Adrenal gland (tissue), 19 donors: ENCODE measurements at places on chromosomes 1 and 21. TPM values are rescaled to one million over a fixed set of nuclear protein-coding genes. Genes with fewer than 3 reads are reported as not detected.
A peak's percentile ranks its signal among the peaks of the same experiment; 100 is the strongest.

DNA sequence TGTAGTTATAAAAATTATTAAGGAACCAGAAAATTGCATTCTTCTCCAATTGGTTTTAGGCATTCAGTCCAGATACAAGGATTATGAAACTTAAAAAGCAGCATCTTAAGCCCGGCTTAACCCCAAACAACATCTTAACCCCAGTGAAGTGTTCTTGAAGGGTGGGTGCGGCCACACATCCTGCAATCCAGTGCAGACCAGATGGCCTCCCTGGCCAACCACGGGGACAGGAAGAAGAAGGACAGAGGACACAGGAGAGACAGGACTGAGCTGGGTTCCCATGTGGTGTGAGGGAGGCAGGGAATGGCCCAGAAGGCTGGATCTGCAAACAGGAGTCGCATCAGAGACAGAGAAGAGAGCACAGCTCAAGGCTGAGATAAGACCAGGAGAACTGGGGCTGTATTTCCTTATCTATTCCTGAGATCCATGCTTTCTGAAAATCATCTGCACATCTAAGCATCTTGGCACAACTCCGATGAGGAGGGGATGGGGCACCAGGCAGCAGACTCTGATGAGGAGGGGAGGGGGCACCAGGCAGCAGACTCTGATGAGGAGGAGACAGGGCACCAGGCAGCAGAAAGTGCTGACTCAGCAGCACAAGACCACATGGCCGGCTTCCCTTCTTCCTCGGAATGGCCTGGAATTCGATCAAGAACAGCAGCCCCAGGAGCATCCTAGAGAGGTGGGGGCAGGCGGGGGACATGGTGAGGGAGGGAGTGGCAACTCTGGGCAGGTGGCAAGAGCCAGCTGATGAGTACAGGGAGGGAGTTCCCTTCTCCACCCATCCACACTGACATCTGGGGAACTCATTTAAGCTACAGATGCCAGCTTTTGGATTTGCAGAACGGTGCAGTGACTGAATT lies 26.6 kb downstream of the ABCG1 start:
- DNase-seq = peak; percentile 63

- DNase-seq = no peak
Measured at GRCh38 chr1:111332190-111332589, 41.5 kb downstream of the CHIA start.

DNA sequence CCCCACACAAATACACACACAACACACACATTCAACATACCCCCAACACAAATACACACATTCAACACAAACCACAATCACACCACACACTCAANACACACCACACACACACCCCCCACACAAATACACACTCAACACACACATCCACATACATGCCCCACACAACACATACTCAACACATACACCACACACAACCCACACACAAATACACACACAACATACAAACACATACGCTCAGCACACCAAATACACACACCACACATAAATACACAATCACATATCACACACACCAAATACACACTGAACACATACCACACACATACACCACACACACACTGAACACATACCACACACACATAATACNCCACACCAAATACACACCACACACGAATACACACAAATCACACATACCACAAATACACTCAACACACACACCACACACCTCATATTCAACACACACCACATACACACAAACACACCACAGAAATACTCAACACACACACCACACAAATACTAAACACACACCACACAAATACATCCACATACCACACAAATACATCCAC lies 48.9 kb downstream of the PRDM15 start:
- no peak for DNase-seq

- DNase-seq = no peak
Measured at GRCh38 chr1:1241588-1242219, 4.8 kb downstream of the C1QTNF12 start.

- no peak for DNase-seq
Measured at GRCh38 chr1:60428127-60428526, 354.6 kb upstream of the C1orf87 start.

GRCh38 chr1:41493117-41493536 lies 8.6 kb upstream of the EDN2 start:
- peak; percentile 53 for DNase-seq

DNA sequence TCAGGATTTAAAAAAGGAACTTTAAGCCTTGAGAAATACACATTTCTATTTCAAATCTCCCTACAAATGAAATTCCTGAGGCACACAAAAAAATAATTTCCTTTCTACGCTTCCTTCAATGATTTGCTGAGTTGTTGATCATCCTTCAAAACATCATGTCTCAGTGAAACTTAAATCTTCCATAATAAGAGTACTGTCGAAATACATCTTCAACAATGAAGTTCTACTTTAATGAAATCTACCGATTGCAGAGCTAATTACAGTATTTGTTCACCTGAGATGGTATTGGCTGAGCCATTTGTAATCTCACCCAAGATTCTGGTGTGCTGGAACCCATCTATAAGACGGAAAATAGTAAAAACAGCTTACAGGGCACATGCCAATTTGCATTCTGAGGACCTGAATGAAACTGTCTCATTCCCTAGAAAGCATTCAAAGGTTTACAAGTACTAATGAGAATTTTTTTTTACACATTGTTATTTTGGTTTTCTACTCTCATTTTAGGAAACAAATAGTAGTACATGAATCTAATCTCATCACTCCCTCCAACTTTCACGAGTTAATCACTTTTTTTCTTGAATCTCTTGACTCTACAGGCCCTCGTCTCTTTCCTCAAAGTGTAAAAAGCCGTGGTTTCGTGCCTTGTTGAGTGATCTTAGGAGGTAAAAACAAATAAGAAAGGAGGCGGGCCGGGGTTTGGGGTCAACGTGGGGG lies 1.1 kb downstream of the CHML start:
- DNase-seq = no peak

DNA sequence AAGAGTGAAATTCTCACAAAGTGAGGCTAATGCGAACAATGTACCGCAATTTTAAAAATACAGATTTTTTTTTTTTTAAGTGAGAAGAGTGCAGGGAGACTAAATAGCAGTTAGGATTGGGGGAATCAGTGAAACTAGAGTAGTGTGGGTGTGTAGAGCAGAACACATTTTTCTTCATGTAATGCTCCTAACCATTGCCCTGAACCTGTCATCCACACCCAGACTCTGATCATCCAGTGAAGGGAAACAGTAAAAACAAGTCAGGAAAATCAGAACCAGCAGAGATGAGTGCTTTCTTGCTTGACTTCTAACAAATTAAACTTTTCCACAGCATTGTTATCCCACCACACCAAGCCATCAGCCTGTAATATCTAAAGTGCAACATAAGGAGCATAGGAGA lies 9.1 kb downstream of the CADM3 start:
- DNase-seq = no peak

- no peak for DNase-seq
Measured at GRCh38 chr1:36122062-36123030, 2.7 kb downstream of the COL8A2 start.

DNA sequence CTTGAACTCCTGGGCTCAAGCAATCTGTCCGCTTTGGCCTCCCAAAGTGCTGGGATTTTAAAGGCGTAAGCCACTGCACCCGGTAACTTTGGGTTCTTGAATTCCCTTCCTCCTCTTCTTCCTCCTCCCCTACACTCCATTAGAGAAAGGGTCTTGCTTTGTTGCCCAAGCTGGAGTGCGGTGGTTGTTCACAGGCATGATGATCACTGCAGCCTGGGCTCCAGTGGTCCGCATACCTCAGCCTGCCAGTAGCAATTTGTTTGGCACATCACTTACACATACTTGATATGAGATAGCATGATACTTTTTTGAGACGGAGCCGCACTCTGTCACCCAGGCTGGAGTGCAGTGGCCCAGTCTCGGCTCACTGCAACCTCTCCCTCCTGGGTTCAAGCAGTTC lies 2.2 kb downstream of the DEGS1 start:
- DNase-seq = no peak

- DNase-seq = no peak
Measured at GRCh38 chr1:218817691-218818465, 355.8 kb upstream of the LYPLAL1 start.

GRCh38 chr21:45441431-45442255 lies 36.7 kb downstream of the COL18A1 start:
- DNase-seq = no peak

GRCh38 chr1:67683766-67684525 lies 1.1 kb upstream of the GADD45A start:
- peak; percentile 30 for DNase-seq

- DNase-seq = no peak
Measured at GRCh38 chr1:97739596-97740103, 181.2 kb downstream of the DPYD start.

DNA sequence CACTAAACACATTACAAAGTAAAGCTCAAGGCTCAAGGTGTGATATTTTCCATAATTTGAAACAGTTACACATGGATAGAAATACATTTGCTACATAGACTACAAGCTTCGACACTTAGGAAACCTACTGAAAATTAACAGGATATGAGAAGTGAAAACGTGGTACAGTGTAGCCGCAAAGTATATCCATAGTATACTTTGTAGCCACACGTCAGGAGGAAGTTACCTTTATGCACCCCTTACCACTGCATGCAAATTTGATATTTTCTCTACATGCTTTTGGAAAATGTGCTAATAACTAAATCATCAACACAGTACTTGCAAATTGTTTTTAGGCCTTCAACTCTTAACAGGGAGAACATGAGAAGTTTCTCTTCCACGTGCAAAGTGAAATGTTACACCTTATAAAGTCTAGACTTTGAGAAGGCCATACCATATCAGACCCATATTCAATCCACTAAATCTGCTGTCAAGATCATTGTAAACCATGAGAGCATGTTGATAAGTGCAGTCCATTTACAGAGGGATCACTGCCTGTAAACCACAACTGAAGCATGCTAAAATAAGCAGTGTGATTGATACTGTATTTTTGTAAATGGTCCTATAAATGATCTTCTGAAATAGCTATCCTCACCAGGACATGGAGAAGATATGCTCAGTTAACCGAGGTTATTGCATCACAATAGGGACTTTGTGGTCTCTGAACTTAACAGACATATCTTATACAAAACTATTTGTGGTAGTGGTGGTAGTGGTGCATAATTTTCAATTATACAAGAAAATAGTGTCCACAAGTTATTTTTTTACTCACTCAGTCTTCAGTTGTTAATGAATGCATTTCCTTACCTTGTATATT lies 64.7 kb downstream of the VAV3 start:
- no peak for DNase-seq

DNA sequence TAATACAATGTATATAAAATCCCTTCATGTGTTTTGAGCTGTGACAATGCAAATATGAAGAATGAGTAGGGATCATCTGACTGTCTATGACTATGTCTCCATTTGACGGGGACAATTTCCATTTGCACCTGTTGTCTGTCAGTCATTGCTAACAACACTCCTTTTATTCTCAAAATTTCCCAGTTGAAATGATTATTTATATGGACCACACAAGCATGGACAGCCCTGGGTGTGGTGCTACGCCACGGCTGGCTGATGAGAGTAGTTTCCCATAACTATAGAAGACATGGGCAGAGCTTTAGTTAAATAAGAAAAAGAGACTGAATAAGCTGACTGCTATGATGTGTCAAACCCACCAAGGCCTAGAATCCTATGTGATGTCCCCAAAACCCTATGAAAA lies 135.8 kb downstream of the MAP3K21 start:
- DNase-seq = no peak

DNA sequence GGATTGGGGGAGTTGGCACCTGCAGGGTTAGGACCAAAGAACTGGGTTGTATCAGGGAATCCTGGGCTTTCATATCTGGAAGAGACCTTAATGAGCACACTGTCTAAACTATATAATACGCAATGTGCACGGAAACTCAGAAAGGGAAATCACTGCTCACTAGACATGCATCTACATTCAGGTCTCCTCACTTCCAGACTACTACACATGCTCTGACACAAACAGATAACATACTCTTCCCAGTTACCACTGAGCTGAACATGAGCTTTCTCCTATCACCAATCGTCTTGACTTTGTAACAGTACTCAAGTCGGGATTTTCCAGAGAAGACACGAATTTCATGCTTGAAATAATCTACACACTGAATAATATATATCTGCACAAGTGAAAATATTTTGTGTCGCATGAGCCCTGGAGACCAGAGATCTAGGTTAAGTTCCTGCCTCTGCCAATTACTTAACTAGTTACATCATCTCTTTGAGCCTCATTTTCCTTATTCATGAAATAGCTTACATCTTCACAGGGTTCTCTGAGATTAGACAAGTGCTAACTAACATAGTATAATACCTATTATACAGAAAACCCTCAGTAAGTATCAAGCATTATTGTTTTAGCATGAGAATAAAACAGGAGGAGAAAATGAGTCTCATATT lies 101.1 kb downstream of the JAK1 start:
- DNase-seq = no peak

- DNase-seq = no peak
Measured at GRCh38 chr1:3097861-3098260, 28.9 kb downstream of the PRDM16 start.

GRCh38 chr1:11522400-11523235 lies 43.7 kb downstream of the DISP3 start:
- no peak for DNase-seq

DNA sequence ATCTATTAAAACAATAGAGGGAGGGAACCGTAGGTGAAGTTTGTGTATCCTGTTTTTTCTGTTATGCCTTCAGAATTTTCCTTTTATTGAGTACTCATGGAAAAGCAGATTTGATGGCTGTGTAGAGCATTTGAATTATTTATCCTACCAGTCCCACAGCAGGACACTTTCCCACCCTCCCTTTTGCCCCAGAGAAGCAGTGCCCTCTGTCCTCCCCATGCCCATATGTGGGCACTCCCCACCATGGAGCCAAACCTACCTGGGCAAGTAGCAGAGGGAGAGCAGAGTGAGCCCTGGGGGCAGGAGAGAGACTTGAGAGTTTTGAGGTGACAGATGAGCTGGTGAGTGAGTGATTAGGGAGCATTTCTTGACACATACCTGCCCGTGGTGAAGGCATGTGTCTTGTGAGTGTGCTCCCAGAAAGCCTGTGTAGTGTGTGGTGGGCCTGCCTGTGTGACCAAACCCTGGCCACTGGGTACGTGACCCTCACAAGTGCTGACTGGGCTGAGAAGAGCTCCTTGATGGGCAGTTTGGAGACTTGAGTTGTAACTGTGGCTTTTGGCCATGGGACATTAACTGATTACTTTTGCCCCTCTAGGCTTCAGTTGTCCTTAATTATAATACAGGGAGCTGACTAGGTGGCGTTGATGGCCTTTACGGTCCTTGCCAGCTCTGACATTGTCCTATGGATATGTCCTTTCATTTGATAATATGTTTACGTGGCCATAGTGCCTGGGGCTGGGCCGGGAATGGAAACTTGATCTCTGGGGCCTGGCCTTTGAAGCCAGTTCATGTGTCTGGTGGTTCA lies 3.6 kb downstream of the PSEN2 start:
- peak; percentile 15 for DNase-seq

- no peak for DNase-seq
Measured at GRCh38 chr1:36555041-36555440, 72.3 kb upstream of the CSF3R start.

OLIG2 gene
- not detected for polyA plus RNA-seq

EPS8L3 gene
- not detected for polyA plus RNA-seq

IL23R gene
- 2.0 TPM for polyA plus RNA-seq

C1orf105 gene
- polyA plus RNA-seq = not detected

TFAP2E gene
- polyA plus RNA-seq = not detected

AK5 gene
- polyA plus RNA-seq = 1.1 TPM

SLC45A3 gene
- 8.4 TPM for polyA plus RNA-seq

SPSB1 gene
- polyA plus RNA-seq = 12.9 TPM

FAM151A gene
- 0.16 TPM for polyA plus RNA-seq

IL20 gene
- not detected for polyA plus RNA-seq

PLA2G2F gene
- polyA plus RNA-seq = not detected

MRAP gene
- polyA plus RNA-seq = 13.4 TPM

AKR7A3 gene
- 3.3 TPM for polyA plus RNA-seq

G0S2 gene
- 265 TPM for polyA plus RNA-seq

FMO3 gene
- 9.3 TPM for polyA plus RNA-seq

RRAGC gene
- polyA plus RNA-seq = 28.8 TPM
